Substantia nigra (tissue), 51 donors: ENCODE measurements at places on chromosomes 5 and 9.

DNA sequence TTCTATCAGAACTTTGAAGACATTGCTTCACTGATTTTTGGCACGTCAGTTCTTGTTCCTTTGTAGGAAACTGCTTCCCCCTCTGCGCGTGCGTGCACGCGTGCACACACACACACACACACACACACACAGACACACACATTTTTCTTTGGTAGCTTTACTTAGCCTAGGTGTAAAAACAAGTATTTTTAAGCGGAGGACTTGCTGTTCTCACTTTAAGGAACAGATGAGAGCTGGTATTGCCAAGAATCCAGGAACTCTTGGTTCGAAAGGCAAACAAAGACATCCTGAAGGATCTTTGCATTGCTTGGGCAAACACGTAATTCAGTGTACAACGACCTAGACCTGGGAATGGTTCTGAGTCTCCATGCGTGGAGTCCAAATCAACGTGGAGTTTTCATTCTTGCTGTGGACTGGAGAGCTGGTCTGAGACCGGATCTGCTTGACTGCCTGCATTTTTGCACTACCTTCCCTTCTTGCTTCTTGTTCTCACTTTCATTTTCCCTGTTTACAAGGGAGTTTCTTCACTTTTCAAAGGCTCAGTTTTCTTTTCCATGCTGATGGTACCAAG lies 8.2 kb downstream of the TMEM268 start:
- DNase-seq: no peak

GRCh38 chr5:169050146-169050571 lies 250.8 kb downstream of the SLIT3 start:
- no peak for DNase-seq

- DNase-seq: no peak
Observed at GRCh38 chr9:133456409-133456808, 3.4 kb upstream of the CACFD1 start.

- DNase-seq: no peak
Observed at GRCh38 chr5:132662925-132663770, 5.2 kb downstream of the IL13 start.

DNA sequence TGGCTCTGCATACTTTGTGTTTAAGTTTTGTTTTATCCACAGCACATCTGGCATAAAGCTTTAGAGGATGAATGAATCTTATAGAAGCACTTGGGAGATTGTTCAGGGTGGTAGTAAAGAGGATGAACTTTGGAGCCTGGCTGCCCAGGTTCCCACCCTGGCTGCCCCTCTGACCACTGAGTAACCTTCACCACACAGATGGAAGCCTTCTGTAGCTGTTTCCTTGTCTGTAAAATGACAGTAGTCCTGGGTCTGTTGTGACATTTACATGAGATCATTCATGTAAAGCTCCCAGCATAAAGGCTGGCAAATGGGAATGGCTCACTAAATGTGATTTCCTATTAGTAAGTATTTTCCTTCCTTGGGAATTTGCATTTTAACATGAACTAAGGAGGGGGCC lies 85.7 kb upstream of the FAM169A start:
- DNase-seq: no peak

- no peak for DNase-seq
Observed at GRCh38 chr5:6359555-6360322, 18.6 kb downstream of the MED10 start.

DNA sequence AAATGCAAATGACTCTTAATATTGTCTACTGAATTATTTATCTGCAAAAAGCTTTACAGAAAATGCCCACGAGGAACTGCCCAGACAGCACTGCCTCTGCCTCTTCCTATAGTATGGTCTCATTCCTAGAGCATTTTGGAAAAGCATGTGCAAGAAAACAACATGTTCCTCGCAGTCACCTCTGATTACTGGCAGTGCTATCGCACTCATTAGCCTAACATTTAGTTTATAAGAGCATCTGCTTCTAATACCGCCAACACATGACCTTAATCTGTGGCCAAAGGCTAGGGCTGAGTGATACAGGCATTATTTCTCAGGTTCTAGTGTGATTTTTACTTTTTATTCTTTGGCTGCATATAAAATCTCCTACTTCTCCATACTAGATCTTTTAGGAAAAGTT lies 259.2 kb downstream of the FBXL17 start:
- DNase-seq: no peak

DNA sequence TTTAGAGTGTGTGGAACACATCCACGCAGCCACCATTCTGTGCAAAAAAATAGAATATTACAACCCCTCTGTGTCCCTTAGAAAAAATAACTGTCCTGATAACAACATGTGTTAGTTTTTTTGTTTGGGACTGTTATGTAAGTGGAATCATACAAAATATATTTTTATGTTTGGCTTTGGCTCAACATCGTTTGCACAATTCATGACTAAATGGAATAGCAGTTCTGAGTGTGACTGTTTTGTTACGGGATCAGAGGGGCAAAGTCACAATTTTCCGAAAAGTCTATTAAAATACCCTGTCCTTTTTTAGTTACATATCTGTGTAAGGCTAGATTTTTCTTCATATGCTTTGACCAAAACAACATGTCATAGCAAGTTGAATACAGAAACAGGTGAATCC lies 12.8 kb downstream of the MTREX start:
- no peak for DNase-seq

- no peak for DNase-seq
Observed at GRCh38 chr5:103582364-103582763, 19.8 kb upstream of the NUDT12 start.

DNA sequence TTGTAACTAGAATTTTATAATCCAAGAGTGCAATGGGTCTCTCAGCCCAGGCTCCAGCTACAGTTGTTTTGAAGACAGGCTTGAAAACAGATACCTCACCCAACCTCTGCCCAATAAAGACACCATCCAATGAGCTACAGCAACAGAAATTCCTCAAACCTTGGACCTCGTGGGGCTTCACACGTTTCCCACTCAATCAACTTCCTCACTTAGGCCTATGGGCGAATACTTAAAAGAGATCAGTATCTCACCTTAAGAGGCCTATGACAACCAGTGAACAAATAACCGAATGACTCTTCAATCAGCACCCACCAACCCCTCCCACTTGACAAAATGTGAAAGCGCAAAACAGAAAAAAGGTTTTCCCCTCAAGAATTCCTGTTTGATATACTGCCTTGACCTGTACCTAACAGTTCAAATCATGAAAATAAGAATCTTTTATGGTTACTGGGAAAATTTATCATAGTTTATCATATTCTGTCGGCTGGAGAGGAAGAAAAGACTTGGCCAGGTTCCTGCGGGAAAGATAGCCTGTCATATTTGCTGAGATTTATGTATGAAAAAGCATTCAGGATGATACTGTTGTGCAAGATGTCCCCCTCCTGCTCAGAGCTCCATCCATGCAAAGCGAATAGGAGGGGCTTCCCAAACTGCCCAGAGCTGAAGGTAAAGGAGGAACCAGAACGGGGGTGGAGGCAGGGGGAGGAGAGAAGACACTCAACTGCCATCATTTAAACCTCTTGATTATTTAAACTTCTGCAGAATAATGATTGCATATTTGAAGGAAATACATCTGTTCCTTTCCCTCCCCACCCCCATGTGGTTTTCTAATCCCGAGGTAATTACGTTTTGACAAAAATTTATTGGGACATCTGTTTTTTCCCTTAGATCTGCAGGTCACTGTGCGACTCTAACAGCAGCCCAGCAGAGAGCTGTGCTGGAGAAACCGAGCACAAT lies 256.3 kb downstream of the NFIB start:
- DNase-seq: no peak

DNA sequence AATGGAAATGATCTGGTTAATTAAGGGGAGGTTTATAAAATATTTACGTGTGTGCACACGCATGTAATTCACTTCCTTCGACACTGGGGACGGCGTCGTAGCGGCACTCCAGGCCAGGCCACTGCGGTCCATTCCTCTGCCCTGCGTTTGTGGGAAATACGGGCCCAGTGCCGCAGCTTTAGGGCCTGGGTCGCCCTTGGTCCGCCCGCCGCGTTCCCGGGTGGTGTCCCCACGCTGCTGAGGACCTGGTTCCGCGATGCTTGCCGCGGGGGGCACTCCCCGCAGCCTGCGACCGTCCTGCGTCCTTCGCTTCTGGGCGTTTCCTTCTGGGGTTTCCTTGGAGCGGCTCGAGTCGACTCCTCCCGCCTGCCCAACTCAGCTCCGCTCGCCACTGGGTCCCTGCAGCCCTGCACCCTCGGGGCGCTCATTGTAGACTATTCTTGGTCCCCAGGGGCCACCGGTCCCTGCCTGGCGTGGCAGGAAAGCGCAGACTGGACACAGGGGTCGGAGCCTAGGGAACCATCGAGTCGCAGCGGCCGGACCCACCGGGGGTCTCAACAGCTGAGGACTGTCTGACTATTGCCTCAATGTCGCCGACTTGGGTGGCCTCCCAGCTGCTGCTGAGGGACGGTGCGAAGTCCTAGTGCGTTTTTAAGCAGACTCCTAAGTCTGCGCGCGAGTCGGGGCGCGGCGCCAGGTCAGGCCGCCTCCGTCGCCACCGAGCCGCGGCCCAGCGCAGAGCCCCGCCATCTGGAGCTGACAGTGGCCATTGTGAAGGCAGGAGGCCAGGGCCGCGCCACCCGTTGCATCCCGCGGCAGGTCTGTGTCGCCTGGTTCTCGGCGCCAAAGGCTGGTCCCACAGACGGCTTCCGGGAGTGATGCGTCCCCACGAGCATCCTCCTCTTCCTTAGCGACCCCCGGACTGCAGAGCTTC lies 4.4 kb upstream of the IRX1 start:
- DNase-seq: no peak

- no peak for DNase-seq
Observed at GRCh38 chr5:181221105-181221791, 1.8 kb upstream of the TRIM41 start.

DNA sequence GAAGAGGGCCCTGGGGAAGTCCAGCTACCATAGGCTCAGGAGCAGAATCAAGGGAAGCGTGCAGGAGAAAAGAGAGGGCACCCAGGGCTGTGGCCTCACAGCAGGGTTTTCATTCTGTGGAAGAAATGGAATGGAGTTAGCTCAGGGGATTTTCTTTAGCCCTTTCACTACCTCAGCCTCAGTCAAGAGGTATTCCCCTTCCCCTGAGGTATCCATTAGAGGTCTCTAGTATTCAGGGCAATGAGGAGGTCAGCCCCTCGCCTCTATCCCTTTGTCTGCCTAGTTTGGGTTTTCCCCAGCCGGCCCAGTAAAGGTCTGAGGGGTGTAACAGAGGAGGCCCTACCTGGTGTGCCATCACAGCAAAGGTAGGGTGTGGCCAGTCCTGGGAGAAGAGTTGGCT lies 21.5 kb downstream of the GFRA3 start:
- no peak for DNase-seq

GRCh38 chr5:98656125-98656795 lies 117.2 kb upstream of the RGMB start:
- no peak for DNase-seq

DNA sequence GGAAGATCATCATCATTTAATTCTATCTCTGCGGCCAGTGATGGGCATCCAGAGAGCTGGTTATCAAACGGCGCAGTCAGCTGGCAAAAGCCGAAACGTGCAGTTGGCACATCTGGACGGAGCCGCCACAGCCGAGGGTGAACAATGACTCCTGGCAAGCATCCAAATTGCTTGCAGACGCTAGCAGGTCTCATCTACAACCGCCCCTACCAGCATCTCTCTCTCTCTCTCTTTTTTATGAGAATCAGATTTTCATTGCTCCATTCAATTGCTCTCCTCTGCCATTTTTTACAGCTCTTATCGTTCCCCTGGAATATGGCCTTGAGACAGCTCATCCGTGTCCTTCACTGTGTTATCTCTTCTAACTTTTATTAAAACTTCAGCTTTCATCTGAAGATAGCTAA lies 165.2 kb downstream of the MAPKAP1 start:
- DNase-seq: peak; percentile 7

GRCh38 chr9:3224931-3225330 lies 300.9 kb downstream of the RFX3 start:
- peak; percentile 2 for DNase-seq

DNA sequence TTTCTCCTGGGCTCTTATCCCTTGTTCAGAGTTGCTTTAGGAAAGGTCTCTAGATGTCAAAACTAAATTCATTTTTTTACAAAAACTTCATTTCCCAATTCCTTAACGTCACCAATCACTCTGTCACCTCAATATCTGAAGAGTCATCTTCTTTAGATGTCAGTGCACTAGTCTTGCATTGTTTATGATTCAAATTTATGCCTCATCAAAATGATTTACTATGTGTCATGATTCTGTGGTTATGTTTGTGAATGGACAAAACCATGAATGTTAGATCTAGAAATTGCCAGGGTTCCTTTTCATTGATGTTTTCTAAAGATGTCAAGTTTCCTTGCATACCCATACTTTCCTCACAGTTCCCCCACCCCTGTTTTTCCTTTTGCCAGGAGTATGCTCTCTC lies 21.5 kb downstream of the CWC27 start:
- no peak for DNase-seq

GRCh38 chr5:89989776-89990175 lies 419.8 kb downstream of the CETN3 start:
- no peak for DNase-seq

GRCh38 chr5:122442938-122443337 lies 130.9 kb downstream of the SNCAIP start:
- no peak for DNase-seq

DNA sequence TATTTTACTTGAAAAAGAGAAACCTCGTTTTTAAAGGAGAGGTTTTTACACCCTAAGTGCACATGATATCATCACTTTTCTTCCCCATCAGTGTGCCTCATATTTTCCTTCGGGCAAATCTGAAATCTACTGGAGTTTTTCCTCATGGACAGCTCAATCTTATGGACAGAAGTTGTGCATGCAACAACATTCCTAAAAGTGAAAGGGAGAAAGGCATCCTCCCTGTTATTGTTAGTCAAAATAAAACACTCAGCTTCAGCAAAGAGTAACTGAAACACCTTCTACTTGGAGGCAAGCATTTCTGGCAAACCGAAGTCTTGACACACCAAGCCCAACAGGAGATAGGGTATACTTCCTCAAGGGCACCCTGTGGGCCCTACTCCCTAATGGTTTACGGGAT lies 217.9 kb downstream of the BNC2 start:
- no peak for DNase-seq

GRCh38 chr5:79827159-79827629 lies 137.6 kb downstream of the CMYA5 start:
- no peak for DNase-seq

DNA sequence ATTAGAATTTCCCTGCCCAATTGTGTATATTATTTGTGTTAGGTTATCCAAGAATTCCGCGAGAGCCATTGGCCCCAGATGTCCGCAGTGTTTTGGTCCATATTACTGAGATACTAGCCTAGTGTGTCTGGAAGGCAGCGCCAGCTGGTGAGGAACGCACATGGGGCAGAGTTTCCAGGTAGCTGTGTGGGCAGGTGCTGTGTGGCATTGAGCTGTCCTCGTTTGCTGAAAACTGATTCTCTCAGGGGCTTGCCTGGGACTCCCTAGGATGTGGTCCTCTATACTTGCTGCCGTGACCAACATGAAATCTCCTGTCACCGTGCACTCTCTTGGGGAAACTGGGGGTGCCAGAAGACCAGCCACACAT lies 288.7 kb downstream of the FANCC start:
- DNase-seq: no peak

GRCh38 chr9:15961217-15961616 lies 408.4 kb downstream of the CCDC171 start:
- DNase-seq: no peak

DNA sequence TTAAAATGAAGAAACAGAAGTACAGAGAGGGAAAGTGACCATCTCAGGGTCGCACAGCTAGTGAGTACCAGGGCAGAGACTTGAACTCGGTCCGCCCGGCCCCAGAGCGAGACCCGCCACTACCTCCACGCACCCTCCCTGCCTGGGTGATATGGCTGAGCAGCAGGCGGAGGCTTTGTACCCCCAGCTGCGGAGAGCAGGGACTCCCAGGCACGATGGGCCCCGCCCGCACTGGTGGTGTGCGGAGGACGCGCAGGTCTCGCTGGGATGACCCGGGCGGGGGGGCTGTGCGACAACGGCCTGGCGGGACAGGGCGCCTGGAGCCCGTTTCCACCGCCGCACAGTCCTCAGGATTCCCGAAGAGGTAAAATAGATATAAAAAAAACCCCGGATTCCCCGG lies 64.7 kb upstream of the LARP1 start:
- DNase-seq: no peak
